Vagina (tissue), 2 donors: ENCODE measurements at places on chromosomes 4 and X.

GRCh38 chr4:139144161-139144859 is 32.7 kb downstream of the ELF2 start:
- DNase-seq = no peak

- no peak for DNase-seq
These were observed 137.9 kb upstream of the NALF2 start for GRCh38 chrX:69366183-69366582.

DNA sequence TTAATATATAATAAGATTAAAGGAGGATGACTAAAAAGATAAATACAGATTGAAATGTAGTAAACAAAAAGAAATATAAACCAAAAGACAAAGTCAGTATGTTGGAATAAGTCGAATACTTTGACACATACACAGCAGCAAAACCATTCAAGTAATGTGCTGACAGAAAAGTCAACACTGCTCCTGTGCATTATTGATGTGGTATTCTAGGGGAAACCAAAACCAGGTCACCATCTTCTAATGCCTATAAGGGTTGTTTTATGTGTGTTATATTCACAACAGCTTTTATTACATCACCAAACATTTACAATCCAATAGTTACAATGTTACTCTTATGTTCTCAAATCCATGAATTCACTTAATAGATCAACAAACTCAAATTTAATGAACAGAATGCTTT is 111.8 kb upstream of the DKK2 start:
- DNase-seq = no peak

GRCh38 chr4:152479428-152480026 is 56.4 kb downstream of the FBXW7 start:
- DNase-seq = no peak

DNA sequence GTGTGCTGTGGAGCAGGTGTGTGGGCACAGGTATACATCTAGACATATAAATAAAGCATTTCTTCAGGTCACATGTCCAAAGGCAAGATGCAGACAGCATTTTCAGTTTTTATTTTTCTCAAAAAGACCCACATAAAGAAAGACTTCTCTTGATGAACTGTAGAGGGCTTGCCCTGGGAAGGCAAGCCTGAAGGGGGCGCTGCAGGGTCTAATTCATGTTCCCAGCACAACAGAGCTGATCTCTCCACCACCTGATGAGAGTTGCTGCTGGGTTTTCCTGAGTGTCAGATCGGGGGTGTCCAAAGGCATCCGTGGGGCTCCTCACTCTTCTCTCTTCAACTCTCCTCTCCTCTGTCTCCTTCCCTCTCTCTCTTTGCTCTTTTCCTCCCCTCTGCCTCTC is 26.6 kb downstream of the ADRA2C start:
- DNase-seq = no peak

DNA sequence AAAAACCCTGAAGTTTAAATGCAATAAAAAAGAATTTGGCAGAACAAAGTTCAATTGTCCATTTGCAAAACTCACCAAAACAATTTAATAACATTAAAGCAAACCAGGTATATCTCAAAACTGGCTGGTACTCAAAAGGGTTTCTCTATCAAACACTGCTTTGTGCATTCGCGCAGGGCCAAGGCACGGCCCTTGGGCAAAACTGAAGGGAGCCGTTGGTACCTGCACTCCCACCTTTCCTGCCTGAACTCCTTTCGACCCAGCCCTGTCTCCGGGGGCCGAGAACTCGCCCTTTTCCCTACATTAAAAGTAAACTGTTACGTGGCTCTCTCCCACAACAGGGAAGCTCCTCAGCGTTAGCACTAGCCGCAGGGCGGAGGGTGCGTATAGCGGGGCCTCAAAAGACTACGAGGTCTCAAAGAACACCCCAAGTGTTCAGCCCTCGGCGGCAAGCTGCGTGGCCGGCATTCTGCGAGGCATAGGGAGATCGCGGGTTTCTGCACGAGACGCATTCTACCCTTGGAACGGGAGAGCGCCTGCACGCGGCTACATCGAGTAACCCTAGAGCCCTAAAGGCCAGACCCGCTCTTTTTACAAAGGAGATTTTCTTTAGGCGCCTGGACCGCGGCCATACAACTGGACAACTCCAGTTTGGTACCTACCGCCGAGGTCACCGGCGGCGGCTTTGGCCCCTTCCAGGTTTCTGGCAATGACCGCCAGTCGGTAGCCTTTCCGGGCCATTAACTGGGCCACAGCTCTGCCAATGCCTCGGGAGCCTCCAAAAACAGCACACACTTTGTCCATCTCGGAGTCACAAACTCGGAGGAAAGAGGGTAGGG is 550 bp downstream of the CBR4 start:
- no peak for DNase-seq

DNA sequence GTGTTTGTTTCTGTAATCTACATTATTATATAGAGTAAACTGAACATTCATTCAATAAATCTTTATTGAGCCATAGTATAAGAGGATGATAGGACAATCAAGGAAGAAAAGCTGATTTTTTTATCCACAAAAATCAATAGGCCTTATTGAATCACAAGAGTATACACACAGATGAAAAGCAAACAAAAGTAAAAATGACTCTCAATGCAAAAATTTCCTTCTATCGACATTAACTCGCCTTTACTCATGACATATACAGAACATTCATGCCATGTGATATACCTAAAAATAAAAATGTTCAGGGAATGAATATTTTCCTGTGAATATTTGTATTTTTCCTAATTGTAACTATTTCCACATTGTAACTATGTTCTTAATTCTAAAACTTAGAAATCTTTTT is 161.2 kb downstream of the LRBA start:
- no peak for DNase-seq

DNA sequence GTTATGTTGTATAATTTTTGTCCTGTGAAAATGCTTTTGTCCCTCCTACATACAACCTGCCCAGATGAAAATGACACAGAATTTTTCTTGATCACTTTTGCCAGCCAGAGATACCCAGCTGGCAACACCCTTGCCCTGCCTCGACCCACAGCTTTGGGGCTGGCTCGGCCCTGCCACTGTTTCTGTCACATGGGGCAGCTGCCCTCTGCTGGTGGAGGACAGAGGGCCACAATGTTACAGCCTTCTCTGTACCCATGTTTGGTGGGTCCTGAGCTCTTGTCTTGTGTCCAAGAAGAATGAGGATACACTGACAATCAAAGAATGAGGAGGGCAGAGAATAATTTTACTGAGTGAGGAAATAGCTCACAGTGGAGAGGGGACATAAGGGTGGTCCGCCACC is 31.1 kb downstream of the BMP15 start:
- no peak for DNase-seq

DNA sequence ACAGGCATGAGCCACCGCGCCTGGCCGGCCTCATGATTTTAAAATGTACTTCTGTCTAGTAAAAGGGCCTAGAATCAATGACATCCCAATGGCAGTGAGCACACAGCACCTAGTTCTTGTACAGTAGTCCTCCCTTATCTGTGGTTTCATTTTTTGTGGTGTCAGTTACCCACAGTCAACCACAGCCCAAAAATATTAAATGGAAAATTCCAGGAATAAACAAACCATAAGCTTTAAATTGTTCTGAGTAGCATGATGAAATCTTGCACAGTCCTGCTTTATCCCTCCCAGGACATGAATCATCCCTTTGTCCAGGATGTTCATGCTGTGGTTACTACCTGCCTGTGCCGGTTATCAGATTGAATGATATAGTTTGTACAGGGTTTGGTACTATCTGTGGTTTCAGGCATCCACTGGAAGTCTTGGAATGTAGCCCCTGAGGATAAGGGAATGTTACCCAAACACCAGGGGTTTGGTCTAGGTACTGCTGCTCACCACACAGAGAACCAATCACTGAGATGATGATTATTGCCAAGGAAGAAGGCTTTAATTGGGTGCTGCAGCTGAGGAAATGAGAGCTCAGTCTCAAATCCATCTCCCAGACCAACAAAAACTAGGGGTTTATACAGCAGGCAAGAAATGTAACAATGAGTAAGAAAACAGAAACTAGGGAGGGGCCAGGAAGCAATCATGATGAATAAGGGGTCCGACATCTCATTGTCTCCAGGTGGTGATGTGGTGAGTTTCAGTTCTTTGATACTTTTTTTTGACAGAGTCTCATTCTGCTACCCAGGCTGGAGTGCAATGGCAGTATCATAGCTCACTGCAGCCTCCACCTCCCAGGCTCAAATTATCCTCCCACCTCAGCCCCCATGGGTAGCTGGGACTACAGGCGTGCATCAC is 16.2 kb upstream of the FHL1 start:
- no peak for DNase-seq

- DNase-seq = no peak
These were observed 87.1 kb downstream of the SLIT2 start for GRCh38 chr4:20338841-20339240.

DNA sequence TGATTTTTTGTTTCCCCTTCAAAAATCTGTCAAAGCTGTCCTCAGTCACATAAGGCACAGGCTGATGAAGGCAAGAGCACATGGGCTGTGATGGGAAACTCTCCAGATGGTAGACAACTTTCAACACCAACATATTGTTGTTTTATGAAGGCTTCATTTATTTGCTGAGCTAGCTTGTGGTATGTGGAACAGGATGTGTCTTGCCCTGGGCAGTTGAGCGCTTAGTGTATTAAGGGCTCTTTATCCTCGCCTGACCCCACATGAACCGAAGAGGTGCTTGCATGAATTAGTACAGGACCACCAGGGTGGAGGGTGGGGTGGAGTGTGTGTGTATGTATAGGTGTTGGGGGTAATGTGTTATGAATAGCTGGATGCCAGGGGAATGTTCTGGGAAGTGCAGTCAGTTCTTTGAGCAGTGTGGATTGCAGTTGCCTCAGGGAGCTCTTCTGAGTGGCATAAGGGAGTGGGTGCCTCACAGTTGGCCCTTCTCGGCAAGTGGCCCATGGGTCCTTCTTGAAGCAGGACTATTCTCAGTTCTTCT is 103.1 kb downstream of the PHEX start:
- DNase-seq = no peak

- no peak for DNase-seq
These were observed 26.7 kb upstream of the GUCY1A1 start for GRCh38 chr4:155639704-155640523.

DNA sequence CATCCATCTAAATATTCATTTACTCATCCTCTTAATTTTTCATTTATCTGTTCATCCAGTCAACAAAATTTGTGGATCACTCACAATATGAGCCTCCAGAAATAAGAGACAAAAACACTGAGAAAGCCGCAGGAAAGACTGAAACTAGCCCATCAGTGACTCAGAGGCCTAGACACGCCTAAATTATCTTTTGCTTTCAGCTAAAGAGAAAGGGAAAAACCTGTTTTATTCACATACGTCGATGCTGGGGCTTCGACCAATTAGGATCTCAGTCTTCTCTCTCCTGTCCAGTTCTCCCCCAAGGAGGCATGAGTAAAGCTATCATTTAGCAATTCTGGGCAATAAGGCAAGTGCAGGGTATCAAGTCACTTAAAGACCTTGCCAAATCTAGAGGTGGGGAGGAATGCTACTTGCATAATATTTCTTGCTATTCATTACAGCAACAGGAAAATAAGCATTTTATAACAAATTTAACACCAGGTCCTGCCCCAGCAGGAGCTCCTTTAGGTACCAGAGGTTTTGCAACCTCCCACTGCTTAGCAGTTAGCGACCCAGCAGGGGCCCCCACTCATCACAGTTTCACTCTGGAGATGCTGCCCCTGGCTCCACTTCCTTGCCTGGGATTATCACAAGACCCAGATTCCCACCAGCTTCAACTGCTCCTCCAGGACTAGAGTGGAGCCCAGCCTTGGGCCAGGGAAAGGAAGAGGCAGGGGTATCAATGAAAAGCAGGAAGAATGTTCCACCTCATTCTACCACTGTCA is 30.1 kb upstream of the TMEM154 start:
- no peak for DNase-seq

GRCh38 chr4:189143263-189143952 is 797.3 kb upstream of the FRG1 start:
- no peak for DNase-seq

- DNase-seq = no peak
These were observed 15.8 kb downstream of the SCD5 start for GRCh38 chr4:82782626-82783345.

DNA sequence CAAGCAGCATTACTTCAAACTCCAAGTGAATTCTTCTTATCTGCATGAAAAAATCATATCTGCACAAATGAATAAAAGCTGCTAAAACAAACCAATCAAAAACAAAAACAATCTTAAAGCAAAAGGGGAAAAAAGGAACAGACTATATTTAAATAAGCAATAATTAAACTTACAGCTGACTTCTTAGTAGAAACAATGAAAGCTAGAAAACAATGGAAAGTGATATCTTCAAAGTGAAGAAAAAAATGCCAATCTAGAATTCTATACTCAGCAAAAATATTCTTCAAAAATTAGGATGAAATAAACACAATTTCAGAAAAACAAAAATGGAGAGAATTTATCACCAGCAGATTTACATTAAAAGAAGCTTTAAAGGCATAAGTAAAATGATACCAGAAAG is 20.0 kb downstream of the STBD1 start:
- DNase-seq = no peak

DNA sequence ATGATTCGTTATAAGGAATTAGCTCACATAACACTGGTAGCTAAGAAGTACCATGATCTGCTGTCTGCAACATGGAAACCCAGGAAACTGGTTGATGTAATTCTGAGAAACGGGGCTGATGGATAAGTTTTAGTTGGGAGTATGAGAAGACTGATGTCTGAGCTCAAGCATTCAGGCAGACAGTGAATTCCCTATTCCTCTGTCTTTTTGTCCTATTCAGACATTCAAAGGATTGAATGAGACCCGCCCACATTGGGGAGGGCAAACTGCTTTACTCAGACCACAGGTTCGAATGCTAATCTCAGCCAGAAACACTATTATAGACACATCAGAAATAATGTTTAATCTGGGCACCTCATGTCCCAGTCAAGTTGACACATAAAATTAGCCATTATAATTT is 515.5 kb downstream of the STPG2 start:
- DNase-seq = no peak

GRCh38 chr4:141307241-141307689 is 86.6 kb downstream of the ZNF330 start:
- no peak for DNase-seq

DNA sequence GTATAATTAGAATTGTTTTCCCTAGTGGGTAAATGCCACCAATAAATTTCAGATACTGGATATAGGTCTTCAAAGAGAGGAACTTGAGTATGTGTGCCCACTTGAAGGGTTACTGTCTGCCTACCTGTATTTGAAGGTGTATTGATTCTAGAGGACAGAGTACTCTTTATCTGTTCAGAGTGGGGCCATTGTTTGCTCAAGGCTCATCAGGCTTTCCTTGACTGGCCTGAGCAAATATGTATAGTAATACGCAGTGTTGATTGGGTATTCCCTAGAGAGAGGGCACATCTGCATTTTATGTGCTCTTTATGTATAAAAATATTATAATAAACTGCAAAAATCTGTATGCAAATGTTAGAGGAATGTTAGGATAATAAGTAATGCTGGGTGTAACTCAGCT is 23.7 kb downstream of the RP2 start:
- DNase-seq = no peak

- no peak for DNase-seq
These were observed 316.1 kb upstream of the EMCN start for GRCh38 chr4:100833906-100834305.

- DNase-seq = no peak
These were observed 103.7 kb downstream of the PSAPL1 start for GRCh38 chr4:7330811-7331681.

- DNase-seq = no peak
These were observed 45.6 kb upstream of the ANK2 start for GRCh38 chr4:113003841-113004240.
